T follicular helper cell (primary cell): ENCODE measurements at places on chromosomes 12 and 14.

DNA sequence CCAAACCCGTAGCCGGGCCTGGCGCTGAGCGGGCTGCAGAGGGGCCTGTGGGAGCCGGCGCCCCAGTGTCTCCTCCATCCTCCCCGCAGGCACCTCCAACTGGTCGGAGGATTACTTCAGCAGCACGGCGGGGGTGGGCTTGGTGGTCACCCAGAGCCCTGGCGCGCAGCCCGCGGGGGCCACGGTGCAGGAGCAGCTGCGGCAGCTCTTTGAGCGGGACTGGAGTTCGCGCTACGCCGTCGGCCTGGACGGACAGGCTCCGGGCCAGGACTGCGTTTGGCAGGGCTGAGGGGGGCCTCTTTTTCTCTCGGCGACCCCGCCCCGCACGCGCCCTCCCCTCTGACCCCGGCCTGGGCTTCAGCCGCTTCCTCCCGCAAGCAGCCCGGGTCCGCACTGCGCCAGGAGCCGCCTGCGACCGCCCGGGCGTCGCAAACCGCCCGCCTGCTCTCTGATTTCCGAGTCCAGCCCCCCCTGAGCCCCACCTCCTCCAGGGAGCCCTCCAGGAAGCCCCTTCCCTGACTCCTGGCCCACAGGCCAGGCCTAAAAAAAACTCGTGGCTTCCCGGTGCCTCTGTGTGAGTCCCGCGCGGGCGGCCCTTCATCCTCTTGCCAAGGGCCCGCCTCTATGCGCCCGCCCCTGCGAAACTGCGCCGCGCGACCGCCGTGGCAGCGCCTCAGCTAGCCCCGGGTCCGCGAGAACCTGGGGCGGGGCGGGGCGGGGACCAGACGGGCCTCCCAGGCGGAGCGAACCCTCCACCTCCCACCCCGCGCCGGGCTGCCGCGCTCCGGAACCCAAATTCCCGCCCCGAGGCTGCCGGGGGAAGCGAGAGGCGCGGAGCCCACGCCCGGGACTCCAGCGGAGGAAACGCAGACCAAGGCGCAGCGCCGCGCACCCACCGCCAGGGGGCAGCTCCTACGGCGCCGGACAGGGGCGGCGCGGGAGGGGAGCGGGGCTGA lies 8.3 kb downstream of the PLD4 start:
- DNase-seq = peak; percentile 72

GRCh38 chr12:70733385-70733784 lies 96.2 kb upstream of the PTPRB start:
- DNase-seq = no peak

GRCh38 chr12:95548539-95549391 lies 2.5 kb downstream of the USP44 start:
- DNase-seq = peak; percentile 65

DNA sequence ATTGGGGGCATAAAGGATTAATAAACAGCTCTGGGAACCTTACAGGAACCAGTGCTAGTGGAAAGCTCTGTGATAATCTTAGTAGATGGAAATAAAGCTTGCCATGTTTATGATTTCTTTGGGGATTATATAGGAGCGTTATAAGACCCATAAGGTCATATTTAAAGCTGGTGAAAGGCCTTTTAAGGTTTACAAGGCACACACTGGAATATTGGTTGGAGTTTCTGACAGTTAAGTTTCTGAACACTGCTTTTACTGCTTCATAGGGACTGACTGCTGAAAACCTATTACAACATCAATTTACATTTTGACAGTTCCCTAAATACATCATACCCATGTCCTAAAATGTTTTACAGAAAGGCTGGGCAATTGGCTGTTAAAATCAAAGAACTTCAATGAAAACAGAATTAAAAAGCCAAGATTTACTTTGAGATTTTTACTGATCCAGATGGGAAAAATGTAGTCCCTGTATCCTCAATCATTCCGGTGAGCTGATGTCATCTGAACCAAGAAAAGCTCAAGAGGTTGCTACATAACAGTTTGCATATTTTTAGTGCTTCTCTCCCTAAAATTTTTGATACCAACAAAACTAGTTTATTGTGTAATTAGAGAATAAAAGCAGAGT lies 153.7 kb upstream of the IGF1 start:
- DNase-seq = no peak

- DNase-seq = no peak
Measured at GRCh38 chr12:111757361-111758119, 9.2 kb upstream of the ALDH2 start.

DNA sequence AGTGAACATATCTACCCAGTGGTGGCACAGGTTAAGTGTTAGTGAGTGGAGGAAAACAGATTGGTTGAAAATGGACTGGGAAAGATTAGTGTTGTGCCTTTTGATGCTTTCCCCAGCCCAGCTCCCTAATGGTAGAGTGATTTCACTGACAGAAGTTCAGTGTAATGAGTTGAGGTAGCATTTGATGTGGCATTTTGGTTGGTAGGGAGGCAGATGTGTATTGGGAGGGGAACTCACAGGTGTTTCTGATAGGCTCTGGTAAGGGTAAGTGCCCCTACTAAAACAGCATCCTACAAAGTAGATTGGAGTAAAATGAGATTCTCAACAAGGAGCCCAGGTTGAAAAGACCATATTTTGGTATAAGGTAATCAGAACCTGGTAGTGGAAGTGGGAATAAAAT lies 4.2 kb downstream of the TBK1 start:
- DNase-seq = no peak
